Fibroblast of skin of back (primary cell): ENCODE measurements at places on chromosomes 4 and X.
A peak's percentile ranks its signal among the peaks of the same experiment; 100 is the strongest.

DNA sequence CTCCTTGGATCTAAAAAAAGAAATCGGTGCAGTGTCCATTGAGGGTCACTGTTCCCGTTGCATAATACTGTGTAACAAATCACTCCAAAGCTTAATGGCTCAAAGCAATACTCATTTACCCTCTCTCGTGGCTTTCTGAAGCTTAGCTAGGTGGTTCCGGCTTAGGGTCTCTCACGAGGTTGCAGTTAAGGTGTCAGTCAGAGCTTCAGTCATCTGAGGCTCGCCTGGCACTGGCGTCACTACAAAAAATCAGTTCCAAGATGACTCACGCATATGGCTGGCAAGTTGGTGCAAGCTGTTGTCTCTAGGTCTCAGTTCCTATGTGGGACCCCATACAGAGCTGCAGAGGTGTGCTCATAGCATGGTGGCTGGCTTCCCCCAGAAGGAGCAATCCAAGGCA is 91.0 kb downstream of the BEND2 start:
- no peak for DNase-seq

DNA sequence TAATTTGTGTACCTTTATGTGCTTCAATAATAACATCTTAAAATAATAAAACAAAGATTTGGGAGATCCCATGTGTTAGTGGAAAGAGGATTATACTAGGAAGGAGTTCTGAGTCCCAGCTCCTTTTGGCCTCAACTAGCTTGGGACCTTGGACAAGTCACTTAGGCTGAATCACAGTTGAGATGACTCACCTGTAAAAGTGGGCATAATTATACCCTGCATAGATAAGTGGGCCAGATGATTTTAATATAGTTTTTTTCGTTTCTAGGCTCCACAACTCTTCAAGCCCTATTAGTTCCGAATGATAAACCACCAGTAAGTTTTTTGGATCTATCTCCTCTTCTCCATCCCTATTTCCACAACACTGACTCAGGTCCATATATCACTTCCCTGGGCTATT is 131.8 kb downstream of the ENOX2 start:
- peak; percentile 27 for DNase-seq

DNA sequence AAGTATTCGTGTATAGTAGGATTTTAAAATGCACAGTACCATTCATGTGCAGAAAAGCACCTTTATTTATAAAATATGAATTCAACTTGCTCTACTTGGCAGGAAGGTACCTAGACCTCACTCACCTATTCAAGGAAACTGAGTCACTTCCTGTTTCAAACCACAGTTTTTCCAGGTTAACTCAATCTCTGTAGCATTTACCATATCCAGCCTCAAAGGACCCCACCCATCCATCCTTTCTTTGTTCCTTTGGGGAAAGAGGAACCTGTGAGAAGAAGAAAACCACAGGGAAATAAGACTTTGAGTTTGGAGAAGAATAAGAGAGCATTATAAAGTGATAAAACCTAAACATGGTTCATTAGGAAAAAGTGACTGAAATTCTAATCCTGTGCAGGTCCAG is 250.7 kb downstream of the CBR4 start:
- no peak for DNase-seq

GRCh38 chrX:131801066-131801465 is 222.0 kb upstream of the STK26 start:
- DNase-seq, result no peak

DNA sequence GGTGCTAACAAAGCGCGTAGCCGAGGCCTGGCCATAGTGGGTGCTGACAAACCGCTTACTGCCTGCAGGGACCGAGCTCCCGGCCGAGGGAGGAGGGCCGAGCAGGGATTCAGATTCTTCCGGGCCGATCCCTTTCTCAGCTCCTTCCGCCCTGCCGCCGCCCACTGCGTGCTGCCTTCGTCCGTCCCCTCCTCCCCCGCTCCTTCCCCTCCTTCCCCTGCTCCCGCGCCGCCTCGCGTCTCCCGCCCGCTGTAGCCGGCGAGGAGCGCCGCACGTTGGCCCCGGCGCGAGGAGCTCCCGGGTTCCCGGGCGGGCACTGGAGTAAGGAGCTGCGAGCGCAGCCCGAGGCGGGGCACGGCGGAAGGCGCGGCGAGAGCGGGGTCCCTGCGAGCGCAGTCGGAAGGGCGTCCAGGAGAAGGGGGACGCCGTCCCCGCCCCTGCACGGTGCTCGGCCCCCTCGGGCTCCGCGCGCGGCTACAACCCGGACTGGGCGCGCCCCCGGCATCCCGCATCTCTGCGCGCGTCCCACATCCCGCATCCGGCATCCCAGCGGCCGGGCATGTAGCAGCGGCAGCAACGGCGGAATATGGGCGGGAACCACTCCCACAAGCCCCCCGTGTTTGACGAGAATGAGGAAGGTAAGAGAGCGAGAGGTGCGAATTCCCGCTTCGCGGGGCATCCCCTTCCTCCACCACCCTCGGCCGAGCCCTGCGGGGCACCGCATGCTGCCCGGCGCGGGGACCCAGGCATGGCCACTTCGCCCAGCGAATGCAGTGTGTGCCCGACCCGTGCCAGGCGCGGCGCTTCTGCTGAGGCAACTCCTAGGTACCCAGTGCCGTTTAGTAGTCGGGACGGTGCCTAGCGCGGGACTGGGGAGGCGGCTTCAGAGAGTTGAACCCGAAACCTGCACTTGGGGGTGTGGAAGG is at the start of gene STK32B:
Gene STK32B, plus strand, starts transcription at position 203 of the 926 bp plus-strand sequence.
- peak; percentile 93 for DNase-seq

DNA sequence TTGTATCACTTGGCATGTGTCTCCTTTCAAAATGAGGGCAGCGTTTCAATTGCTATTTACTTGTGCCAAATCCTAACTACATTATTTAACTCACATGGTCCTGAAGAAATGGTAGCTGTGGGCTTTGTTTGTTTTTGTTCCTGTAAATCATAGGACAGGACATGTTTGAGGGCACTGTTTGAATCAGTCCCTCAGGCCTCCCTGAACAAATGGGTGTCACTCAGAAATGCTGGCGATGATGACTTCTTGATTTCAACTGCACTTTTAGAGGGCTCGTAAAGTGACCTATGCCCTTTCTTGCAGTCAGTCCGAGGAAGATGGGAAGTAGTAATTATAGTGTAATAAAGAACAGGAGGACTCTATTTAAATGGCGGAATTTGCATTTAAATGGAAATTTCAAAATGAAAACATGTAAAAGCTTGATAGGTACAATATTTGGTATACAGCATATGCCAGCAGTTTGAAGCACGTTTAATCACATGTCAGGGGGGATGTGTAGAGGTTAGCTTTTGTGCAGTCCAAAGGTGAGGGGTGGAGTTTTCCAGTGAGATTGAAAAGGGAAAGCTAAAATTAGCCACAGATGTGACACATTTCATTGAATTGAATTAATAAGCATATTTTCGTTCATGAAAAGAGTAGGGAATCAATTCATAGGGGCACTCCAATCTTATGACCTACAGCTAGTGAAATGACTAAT is 1958.7 kb upstream of the IGFBP7 start:
- DNase-seq, result no peak

DNA sequence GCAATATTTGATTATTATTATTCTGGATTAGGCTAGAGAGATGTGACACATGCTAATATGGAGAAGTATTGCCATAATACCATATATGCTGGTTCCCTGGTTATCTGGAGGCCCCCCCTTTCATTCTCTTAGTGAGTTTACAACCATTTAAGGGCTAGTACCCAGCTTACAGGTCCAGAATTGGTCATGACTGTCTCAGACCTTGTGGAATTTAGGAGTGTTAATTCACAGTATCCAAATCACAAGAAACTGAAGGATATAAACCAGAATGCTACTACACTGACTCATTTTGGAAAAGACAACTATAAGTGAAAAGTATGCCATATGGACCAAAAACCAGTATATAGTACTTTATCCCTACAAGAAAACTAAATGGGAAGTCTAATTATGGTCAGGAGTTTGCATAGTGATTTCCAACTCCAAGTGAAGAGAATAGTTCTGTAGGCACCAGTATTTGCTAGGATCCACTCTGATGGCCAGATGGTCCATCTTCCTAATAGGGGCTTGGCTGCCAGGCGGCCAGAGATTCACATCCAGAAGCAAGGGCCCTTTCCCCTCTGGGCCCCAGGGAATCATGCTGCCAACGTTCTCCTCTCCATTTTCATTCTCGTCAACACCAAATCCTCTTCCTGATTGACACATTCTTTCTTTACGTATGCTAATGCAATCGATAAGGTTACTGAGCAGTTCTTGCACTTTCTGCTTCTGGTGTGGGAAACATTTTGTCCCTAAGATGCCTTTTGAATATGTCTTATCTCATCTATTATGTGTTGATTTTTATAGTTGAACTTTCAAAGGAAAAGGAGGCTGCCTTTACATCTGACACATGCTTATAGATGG is 123.6 kb downstream of the SHROOM3 start:
- DNase-seq, result peak; percentile 94
